Mesendoderm (in vitro differentiated cells): ENCODE measurements at places on chromosomes 16 and 17.
A peak's percentile ranks its signal among the peaks of the same experiment; 100 is the strongest.

DNA sequence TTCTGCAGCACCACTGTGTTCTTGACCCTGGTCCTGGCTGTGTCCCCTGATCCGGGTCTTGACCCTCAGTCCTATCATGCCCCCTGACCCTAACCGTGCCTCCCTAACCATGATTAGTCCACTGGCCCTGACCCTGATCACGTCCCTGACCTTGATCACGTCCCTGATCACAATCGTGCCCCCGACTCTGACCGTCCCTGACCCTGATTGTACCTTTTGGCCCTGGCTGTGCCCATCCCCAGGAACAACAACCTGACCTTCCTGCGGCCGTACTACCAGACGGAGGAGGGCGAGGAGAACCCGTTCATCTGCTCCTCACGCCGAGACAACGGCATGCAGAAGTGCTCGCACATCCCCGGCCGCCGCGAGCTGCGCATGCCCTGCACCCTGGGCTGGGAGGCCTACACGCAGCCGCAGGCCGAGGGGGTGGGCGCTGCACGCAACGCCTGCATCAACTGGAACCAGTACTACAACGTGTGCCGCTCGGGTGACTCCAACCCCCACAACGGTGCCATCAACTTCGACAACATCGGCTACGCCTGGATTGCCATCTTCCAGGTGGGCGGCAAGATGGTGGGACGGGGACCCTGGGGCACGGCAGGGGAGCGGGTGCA is 24.9 kb downstream of the TPSG1 start:
- no peak for DNase-seq

GRCh38 chr17:5430413-5430999 is 8.4 kb downstream of the C1QBP start:
- DNase-seq = no peak

DNA sequence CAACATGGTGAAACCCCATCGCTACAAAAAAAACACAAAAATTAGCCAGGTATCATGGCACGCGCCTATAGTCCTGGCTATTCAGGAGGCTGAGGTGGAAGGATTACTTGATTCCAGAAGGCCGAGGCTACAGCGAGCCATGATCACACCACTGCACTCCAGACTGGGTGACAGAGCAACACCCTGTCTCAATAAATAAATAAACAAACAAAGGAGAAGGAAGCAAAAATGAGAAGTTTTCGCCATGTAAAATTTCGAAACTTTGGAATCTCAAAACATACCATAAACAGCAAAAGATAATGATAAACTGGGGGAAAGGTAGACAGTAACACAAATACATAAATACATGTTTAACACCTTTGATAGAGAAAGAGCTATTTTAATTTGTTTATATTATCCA is 130.9 kb downstream of the ZFHX3 start:
- DNase-seq = no peak

GRCh38 chr17:66625311-66625767 is 209.6 kb upstream of the CACNG5 start:
- peak; percentile 45 for DNase-seq

- no peak for DNase-seq
Observed at GRCh38 chr16:62404842-62405611, 368.8 kb upstream of the CDH8 start.

- DNase-seq = no peak
Observed at GRCh38 chr17:82787081-82787848, 35.4 kb downstream of the TBCD start.

DNA sequence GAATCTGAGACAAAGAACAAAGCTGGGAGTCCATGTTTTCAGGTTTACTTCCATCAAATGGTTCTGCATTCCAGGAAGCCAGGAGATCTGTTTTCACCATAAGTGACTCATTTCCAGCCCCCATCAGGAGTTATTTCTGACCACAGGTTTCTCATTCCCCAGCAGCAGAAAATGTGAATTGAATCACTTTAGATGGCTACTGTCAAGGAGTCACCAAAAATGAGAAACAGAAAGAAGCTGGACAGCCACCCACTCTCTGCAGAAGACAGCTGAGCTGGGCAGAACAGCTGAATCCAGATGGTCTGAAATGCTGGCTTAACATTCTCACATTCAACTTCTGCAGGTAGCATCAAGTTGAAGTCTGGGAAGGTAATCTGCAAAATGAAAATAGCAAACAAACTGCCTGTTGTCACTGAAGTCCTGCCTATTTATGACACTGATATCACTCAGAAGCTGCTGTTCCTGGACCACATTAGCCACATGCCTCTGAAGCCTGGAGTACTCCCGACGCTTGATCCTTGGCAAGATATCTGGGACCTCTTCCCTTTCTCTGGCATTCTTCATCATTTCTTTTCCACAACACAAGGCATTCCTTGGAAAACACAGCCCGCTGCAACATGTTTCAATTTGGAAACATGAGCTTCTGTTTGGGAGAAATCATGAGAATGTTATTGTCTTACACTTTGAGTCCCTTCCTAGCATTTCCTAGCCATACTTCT is 15.3 kb downstream of the CCL11 start:
- DNase-seq = no peak

- peak; percentile 42 for DNase-seq
Observed at GRCh38 chr17:34254146-34254545, 939 bp upstream of the CCL2 start.

DNA sequence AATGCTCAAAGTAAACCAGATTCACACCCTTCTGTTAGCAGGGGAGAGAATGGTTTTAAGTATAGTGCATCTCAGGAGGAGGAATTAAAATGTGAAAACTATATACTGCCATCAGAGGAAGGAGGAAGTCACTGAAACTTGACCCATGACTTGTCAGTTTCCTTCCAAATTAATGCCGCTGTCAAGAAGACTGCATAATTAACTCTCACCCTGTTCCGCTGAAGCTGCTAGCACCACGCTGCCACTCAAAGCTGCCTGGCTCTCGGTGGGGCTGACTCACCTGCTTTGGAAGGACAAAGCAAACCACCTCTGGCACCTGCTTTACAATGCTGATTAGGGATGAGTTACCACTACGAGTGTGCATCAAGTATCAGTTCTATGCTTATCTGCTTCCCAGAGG is 37.8 kb upstream of the ULK2 start:
- no peak for DNase-seq

DNA sequence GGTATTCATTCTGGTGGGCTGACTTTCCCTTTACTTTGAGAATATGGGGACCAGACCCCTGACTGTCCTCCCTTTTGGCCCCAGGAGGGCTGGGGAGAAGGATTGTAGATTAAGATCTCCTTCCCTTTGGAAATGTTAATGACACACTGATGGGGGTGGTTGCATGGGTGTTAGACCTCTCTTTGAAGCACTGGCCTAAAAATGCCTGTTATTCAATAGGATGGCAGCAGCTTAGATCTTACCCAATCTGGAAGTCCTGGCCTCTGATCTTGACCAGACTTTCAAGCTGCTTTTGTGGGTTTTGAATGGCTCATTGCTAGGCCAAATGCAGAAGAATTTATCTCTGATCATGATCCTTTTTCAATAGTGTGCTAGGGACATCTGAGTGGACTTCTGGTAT is 25.7 kb downstream of the MAP3K3 start:
- peak; percentile 50 for DNase-seq

DNA sequence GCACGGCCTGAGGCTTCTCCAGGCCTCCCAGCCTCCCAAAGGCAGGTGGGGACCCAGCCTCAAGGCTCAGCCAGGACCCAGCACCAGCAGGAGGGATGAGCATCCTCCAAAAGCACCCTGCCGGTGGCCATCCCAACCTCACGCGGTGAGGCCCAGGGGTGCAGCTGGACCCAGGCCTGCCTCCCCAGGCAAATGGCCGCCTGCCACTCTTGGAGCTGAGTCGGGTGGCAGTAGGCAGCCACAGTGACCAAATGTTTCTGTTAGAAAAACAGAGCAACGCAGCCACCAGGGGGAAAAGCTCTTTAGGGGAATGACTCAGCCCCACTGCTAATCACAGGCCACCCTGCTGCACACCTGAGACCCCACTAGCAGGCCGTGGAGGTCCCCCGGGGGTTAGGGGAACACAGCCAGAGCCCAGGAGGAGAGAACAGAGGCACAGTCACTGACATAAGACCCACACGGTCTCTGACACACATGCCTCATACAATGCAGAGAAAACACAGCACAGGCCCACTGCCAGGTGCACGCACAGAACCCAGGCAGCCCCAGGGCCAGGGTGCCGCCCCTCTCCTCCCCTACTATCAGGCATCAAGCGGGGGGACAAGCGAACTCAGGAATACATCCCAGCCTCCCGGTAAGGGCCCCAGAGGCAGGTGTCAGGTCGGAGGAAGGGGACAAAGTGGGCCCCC is 12.4 kb downstream of the BCAR1 start:
- no peak for DNase-seq

DNA sequence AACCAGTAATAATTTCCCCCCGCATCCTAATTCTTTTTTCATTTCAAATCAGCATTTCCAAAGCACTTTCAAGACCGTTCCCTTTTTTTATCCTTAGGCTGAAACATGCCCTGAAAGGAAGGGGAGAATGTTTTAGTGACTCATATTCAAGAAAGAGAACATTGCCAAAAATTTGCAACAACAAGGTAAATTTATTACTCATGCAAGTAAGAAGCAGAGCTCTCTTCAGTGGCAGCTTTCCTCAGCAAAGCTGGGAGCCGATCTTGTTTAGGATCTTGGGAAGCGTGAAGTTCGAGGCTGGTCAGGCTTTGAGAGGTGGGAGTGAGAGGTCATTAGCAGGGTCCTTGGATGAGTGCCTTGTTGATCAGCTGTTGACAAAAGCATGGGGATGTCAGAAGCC is 129.5 kb downstream of the PRKCA start:
- no peak for DNase-seq

DNA sequence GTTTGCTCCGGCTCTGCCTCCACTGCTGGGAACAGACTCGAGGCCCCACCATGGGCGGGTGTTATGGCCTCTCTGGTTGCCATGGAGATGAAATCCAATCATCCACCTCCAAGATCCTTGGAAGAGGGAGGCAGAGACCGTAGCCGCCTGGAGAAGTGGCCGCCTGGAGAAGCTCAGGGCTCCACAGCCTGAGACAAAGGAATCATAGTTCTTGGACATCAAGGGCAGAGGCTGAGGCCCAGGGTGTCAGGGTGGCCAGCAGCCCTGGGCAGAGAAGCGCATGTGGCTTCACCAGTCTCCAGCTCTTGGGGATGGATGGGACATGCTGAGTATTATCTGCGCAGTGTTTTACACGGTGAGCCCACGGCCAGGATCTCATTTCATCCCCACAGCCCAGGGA is 36.2 kb downstream of the ABR start:
- DNase-seq = peak; percentile 89

- DNase-seq = no peak
Observed at GRCh38 chr17:55930291-55930809, 179.5 kb downstream of the PCTP start.

- DNase-seq = no peak
Observed at GRCh38 chr17:2230877-2231276, 72.7 kb downstream of the SMG6 start.

GRCh38 chr17:68782789-68783188 is 172.4 kb downstream of the ABCA8 start:
- no peak for DNase-seq

DNA sequence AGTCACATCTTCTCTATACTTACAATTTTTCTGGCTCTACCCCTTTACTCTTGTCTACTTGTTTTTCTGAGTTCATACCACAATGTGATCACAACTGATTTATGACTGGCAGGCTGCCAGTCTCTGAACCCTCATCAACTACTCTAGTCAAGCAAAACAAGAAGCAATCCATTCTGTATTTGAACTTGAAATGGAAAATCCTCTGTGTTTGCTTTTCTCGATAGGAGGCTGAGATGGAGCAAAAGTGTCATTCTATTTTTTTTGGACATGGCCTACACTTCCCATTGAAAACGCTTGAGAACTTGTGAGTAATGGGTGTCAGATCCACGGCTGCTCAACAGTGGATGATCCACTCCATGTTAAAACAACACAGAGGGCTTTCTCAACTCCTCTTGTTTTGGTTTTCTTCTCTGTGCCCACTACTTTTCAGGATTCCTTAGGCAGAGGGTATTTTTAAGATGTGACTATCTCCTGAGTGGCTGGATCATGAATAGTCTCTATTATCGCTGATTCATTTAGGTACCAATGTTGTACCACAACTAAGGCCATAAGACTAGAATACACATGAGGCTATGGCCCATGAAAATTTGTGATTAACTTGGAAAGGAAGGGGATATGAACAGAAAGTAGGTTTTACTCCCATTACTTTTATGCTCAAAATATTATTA is 11.7 kb downstream of the TMEM100 start:
- DNase-seq = no peak

DNA sequence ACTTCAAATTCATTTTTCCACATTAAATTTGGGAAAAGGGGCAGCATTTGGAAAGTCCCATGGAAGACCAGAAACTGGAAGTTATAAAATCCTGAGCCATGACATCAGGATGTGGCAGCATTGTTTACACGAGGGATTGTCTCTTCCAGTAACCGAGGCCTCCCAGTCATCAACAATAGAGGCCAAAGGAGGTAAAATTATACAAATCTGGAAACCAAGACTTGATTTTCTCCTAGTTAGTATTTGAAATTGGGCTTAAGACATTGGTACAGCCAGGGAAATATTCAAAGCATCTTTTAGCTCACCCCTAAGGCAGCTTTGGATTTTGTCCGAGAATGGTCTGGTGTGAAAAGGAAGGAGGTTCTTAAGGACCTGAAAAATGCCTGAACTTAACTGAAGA is 251.6 kb upstream of the FOXF1 start:
- DNase-seq = no peak

DNA sequence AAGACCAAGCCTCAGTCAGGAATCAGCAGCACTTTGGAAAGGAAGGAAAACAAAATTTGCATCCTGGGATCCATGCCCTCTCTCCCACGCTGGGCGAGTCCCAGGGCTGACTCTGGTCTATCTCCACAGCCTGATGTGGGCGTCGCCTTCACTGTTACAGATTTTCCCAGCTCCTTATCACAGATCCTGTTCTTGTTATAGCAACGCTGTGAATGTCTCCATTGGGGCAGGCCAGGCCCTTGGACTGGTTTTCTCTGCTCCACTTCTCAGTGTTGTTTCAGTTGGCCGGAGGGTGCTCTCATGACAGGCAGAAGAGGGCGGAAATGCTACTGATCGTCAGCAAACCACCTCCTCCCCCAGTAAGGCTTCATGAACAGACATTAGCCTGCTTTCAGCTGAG is 127.9 kb upstream of the CDH11 start:
- DNase-seq = peak; percentile 78

DNA sequence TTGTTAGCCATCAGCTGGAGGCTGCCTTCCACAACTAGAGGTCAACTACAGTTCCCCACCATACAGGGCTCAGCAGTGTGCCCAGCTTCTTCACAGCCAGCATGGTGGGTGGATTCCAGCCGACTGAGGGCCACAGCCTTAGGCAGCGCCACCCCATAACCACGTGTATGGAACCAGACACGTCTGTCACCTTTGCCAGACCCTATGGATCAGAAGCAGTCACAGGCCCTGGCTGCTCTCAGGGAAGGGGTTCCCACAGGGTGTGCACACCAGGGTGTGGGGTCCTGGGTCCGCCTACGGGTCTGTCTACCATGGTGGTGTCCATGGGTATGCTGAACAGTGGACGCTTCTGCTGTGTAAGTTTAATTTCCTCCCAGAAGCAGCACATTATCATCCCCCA is 265.0 kb upstream of the FOXF1 start:
- no peak for DNase-seq

GRCh38 chr16:11679250-11679649 is 11.0 kb downstream of the SNN start:
- DNase-seq = no peak

- DNase-seq = no peak
Observed at GRCh38 chr16:2422123-2422867, 7.0 kb upstream of the CCNF start.

- peak; percentile 82 for DNase-seq
Observed at GRCh38 chr17:78378225-78379130, at the start of gene PGS1. TSS of gene PGS1 (plus strand) at chr17:78378649. CDS start at chr17:78378666, 17 bp downstream.

GRCh38 chr17:72095316-72095715 is 25.5 kb upstream of the SOX9 start:
- no peak for DNase-seq
